ENCODE measurements at places on chromosomes 5 and 9. TPM values are rescaled to one million over a fixed set of nuclear protein-coding genes. Genes with fewer than 3 reads are reported as not detected.

Gene IRX4
- 2.3 TPM for total RNA-seq

Gene RASEF
- total RNA-seq: 2.9 TPM

Gene MSH3
- 10.6 TPM for total RNA-seq

Gene PTGR1
- total RNA-seq: 72.9 TPM

Gene PCDHB15
- total RNA-seq: 1.0 TPM

Gene FBN2
- 24.6 TPM for total RNA-seq

All from mesangial cell (primary cell).